Fibroblast of skin of back (primary cell): ENCODE measurements at places on chromosomes 16 and 17.
A peak's percentile ranks its signal among the peaks of the same experiment; 100 is the strongest.

DNA sequence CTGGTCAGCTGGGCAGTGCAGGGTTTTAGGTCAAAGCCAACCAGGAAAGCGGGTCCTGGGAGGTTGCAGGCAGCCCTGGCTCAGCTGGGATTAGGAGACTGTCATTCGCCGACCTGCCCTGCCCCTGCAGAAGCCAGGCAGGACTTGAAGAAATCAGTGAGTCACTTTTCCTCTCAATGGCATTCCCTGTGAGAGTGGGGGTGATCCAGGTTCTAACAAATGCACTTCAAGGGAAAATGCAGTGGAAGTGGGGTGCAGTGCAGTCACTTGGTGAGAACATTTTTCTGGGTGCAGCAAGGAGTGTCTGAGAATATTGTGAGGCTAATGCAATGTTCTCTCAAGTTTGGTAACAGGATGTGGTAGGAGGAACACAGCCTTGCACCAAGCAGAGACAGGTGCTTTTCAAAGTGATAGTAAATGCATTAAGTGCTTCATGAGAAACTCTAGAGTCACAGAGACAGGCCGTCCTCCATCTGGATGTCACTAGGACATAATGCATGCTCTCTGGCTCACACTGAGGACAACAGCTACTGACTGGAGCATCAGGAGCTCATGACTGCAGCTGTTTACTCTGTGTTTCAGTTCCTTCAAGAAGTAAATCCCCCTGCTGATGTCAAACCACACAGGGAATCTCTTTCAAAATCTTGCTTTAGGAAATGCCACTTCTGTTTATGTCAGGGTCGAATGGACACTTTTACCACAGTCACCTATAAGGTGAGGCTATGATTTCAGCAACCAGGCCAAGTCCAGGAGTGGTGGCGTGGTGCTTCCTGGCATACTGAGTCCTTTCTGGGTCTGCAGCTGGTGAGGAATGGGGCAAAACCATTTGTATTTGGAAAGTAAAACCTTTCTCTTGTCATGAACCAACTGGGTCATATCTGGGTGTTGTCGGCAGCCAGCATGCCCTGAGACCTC lies 16.7 kb downstream of the CDK5R1 start:
- peak; percentile 59 for DNase-seq

DNA sequence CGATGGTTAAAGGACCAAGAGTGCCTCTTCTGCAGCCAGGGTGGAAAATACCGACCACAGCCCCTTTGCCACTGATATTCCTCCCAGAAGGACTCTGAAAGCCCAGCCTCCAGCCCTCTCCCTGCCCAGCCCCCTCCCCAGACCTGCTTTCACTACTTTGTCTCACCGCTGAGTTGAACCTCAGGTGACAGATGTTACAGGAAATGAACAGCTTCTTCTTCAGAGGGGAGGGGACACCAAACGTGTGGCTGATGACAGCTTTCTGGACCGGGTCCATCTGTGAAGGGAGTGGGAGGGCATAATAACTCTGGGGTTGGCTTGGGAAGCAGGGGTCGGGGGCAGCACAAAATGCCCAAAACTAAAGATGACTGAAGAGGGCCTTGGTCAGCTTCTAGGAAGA lies 14.2 kb downstream of the NKIRAS2 start:
- DNase-seq, result no peak

GRCh38 chr17:18225642-18226283 lies 328 bp downstream of the LLGL1 start:
- DNase-seq, result peak; percentile 7

DNA sequence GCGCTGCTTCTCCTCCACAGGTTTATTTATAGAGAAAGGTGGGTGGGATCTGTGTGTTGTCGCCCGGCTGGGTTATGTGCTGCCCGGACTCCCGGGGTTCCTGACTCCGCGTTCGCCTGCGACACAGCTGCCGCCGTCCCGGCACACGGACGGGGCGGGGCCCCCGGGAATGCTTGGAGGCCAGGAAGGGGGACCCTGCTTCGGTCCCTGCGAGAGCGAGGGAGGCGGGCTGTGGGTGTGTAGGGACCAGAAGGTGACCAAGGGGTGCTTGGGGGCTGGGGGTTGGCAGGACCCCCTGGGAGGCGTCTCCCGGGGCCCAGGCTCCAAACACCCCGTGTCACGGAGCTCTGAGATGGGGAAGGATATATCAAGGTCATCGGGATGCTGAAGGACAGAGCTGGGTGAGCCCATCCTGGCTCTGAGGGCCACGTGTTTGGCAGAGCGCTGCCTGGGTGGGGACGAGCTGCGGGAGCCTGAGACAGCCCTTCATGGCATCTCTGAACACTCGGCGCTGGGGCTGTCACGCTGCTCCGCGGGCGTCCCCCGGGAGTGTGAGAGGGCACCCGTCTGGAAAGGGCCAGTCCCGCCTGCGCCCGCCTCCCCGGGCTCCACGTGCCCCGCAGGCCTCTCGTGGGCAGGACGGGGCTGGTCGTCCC lies 4.2 kb downstream of the CACNA1H start:
- no peak for DNase-seq

- DNase-seq, result no peak
These were observed 31.4 kb downstream of the CRAMP1 start for GRCh38 chr16:1643521-1643920.

GRCh38 chr16:4273858-4274311 lies 1.1 kb upstream of the TFAP4 start:
- DNase-seq, result peak; percentile 40

DNA sequence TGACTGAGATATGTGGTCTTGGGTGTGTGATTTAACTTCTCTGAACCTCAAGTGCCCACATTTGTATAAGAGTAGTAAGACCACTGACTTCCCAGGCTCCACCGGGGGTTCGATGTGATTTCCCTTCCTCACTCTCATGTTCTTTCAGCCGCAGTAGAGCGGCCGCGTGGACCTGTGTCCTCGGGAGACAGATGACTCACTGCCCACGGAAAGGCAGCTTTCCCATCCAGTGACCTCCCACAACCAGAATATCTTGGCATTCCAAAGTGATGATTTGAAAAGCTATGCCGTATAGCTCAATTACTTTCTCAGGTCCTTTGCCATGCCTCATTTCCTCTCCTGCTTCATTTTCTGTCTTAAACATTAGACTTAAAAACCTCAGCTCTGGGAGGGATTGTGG lies 73.6 kb downstream of the IL21R start:
- peak; percentile 90 for DNase-seq

GRCh38 chr17:44001461-44001920 lies 2.9 kb upstream of the NAGS start:
- no peak for DNase-seq

DNA sequence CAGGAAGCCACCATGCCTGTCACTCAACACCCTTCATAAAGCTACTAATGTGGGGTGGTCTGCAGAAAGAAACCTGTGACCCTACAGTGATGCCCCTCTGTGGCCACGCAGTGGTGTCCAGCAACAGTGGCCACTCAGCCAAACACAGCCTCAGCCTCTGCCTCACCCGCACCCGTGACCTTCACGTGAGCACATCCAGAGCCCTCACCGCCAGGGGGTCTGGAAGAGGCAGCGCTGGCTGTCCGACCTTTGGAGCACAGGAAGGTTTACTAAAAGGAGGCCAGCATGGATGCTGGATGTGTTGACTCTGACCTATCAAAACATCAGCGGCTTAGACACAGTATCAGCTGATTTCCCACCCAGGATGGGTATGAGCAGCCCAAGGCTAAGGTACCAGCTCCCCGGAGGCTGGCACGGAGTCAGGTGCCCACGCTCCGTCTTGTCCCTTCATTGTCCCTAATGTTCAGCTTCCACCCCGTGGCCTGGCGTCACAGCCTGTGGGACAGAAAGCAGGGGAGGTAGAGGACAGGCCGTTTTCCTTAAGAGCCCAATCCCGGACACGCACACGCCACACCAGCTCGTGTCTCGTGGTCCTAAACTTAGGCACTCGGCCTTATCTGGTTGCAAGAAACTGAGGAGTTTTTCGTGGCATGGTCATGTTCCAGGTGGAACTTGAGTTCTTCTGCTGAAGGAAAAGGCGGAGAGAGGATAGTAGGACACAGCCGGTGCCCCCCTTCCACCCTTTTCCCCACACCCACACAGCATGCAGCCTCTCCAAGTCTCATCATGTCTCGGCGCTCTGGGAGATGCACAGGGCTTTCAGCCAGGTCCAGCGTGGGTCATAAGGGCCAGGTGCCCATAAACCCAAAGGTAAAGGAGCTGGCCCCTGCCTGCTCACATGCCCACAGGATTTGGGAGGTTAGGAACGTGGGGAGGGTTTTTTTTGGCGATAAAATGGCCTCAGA lies 49.7 kb upstream of the ENDOV start:
- no peak for DNase-seq

GRCh38 chr17:58047376-58048150 lies 35.7 kb upstream of the DYNLL2 start:
- DNase-seq, result no peak

GRCh38 chr17:39244600-39245570 lies 19.1 kb upstream of the STAC2 start:
- DNase-seq, result peak; percentile 75

DNA sequence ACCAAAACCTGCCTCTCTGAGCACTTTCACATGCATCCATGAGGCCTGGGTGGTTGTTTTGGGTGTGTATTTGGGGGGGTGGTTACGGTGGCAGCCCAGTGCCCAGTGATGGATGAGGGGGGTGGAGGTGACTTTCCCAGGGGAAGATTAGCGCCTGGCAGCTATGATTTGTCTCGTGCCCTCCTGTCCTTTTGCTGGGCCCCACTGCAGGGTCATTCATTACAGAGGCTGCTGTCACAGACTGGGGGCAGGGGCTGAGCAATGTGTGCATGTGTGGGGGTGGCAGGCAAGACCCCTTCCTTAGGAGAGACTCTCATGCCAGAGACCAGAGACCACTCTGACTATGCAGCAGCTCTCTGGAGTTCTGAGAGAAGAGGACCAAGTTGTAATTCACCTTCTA lies 93.7 kb downstream of the MRM1 start:
- DNase-seq, result no peak
